ENCODE measurements at places on chromosomes 6 and 20. TPM values are rescaled to one million over a fixed set of nuclear protein-coding genes. Genes with fewer than 3 reads are reported as not detected.

OXT gene
- total RNA-seq: not detected

DEFB124 gene
- total RNA-seq: not detected

CEP57L1 gene
- total RNA-seq: 40.3 TPM

FUCA2 gene
- total RNA-seq: 49.3 TPM

GRCh38 chr6:4518506-4518905 lies 257.7 kb upstream of the CDYL start:
- DNase-seq: no peak

DNA sequence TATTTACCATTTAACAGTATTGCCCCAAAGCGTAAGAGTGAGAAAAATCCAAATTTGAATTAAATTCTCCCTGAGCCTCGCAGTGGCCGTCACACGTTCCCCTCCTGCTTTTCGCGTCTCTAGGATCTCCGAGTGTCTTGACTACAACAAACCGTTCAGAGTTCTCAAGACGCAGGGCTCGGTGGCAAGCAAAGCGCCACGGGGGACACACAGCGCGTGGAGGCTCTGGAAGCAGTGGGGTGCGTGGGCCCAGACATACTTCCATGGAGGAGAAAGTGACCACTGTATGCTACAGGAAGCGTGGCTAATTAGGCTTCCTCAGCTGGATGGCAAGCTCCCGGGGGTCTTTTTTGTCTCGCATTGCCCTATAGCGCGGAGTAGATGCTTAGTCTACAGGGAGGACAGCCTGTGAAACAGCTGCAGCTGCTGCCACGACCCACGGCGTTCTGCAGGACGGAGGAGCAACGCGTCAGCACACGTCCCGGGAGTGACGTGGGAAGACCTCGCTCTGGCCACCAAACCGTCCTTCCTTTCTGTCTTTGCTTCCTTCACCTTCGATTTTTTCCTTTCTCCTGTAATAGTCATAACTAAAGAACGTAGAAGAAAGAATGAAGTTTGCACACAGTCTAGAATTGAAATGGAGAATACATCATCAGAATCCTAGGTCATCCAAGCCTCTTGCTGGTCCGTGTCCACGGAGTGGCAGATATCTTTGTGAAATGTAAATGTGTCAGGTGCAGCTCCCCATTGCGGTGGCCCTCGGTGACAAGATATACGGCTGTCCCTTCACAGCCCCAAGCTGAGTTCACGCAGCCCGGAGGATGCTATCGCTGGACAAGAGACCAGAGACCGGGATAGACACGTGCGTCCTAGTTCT lies 104.2 kb upstream of the QKI start:
- no peak for DNase-seq

WTAP gene
- total RNA-seq: 169 TPM

- no peak for DNase-seq
These were observed 118.0 kb downstream of the NFATC2 start for GRCh38 chr20:51424270-51425117.

SLC16A10 gene
- 1.2 TPM for total RNA-seq
